HT1080 (cell line): ENCODE measurements at places on chromosomes 7 and 10. TPM values are rescaled to one million over a fixed set of nuclear protein-coding genes. Genes with fewer than 3 reads are reported as not detected.

The ABCB8 gene
- total RNA-seq = 29.4 and 37.0 TPM in 2 replicates

The LGI1 gene
- total RNA-seq = 0.02 TPM in 1 of 2 replicates, not detected in the other

The GDF2 gene
- not detected in 2 replicates for total RNA-seq

The KCNIP2 gene
- total RNA-seq = 1.2 TPM in 1 of 2 replicates, not detected in the other

The TUBAL3 gene
- not detected in 2 replicates for total RNA-seq

The SFMBT2 gene
- 1.9 and 2.4 TPM in 2 replicates for total RNA-seq

The FAM107B gene
- total RNA-seq = 9.8 and 11.2 TPM in 2 replicates

The DEPP1 gene
- 0.97 and 1.2 TPM in 2 replicates for total RNA-seq

The CYP3A5 gene
- 0.18 and 0.57 TPM in 2 replicates for total RNA-seq

GRCh38 chr10:105793071-105793470, 1152.0 kb downstream of the SORCS3 start:
- peak; percentile 97 for DNase-seq

GRCh38 chr10:51368943-51369342, 294.7 kb downstream of the PRKG1 start:
- DNase-seq = no peak

DNA sequence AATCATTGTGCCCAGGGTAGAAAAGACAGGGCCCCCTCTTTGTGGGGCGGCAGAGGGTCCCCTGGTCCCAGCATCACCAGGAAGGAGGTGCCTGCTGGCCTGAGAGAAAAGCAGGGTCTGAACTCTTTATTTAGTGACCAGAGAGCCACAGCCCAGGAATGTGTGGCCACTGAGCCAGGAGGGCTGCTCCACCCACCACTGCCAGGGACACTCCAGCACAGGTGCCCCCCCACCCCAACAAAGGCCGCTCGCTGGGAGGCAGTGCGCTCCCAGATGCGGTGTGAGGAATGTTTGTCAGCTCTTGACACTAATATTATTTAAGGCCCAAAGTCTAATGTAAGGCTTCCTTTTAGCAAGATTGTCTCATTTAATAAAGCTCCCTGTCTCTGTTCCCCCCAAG, 59.6 kb upstream of the ZMIZ1 start:
- no peak for DNase-seq

DNA sequence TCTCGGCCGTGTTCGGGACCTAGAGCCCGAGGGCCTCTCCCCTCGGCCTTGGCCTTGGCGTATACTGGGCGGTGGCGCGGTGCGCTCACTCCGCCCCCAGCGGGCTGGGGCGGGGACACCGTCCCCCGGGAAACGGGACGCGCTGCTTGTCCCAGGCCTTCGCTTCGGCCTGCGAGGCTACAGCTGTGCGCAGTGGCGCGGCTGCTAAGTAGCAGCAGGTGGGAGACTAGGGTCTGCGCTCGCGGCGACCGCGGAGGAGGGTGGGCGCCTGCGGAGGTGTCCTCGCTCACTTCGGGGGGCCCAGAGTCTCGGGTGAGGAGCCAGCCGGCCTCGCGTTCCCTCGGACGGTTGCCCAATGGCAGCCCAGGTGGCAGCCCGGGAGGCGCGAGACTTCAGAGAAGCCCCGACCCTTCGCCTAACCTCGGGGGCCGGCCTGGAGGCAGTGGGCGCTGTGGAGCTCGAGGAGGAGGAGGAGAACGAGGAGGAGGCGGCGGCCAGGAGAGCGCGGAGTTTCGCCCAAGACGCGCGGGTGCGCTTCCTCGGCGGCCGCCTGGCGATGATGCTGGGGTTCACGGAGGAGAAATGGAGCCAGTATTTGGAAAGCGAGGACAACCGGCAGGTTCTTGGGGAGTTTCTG, at the start of gene DNAH11:
Gene DNAH11 (plus strand): TSS at position 149 of the 637 bp plus-strand sequence. CDS start 207 bp downstream, at position 356.
- no peak for DNase-seq

- DNase-seq = no peak
Measured at GRCh38 chr10:70917635-70918034, 29.3 kb upstream of the PCBD1 start.

GRCh38 chr7:8442814-8443304, 9.4 kb downstream of the NXPH1 start:
- DNase-seq = peak; percentile 18

- DNase-seq = peak; percentile 2
Measured at GRCh38 chr10:90530521-90530920, 327.3 kb downstream of the HTR7 start.

DNA sequence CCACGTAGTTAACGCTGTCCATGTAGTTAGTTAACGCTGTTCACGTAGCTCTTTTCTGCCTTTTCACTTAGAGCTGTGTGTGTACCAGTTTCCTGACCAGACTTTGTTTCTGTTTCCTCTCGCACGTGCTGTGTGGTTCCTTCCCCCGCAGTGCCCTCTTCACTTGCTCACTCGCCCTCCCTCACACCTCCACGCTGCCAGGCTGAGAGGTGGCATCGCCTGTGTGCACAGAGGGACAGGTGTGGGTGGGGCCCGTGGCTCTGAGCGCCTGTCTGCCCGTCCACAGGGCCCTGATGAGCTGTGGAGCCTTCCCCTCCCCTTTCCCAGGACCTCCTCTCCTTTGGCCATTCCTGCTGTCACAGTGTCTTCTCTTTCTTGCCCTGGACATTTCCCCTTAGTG, 30.6 kb downstream of the WDR37 start:
- DNase-seq = no peak

GRCh38 chr10:97549587-97550322, 22.8 kb upstream of the ANKRD2 start:
- no peak for DNase-seq

DNA sequence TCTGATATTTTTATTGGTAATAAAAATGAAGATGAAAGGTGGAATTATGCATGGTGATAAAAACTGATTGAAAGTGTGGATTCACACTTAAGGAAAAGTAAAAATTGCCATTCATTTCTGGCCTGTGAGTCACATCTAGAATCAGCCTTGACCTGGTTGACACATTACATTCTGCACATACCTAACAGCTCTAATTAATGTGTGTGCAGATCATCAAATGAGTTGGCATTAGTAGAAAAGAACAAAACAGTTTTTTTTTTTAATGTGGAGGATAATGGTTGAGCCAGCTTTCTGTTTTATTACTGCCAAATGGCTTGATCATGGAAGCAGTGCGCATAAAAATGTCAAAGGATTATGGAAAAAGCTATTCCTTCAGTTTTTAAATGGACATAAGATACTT, 142.6 kb upstream of the TMEM196 start:
- DNase-seq = peak; percentile 49

DNA sequence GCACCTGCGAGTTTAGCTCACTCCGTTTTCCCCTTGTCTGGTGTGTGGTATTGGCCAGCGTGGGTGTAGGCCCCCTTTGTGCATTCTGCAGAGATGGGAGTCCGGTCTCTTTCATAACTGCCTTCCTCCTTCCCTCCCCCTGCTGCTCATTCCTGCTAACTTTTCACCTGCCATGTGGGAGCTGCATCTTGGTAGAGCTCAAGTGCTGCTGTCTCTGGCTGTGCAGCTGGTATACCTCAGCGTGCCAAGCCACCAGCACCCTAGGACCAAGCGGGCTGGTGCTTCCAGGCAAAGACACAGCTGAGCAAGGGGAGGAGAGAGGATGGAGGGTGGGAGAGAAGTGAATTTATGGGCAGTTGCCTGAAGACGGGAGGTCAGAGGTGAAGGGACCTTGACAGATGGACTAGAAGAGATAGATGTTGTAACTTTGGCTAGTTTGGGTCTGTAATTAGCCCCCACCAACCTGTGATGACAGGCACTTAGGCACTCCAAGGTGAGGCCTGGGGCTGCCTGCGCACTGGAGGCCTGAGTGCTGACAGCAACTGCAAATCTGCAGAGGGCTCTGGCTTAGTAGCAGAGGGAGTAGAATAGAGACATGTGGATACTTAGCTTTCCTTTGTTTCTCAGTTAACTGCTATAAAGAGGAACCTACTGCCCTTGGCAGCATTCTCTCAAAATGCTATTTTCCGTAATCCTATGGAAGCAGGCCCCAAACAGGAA, 148.8 kb upstream of the AGK start:
- DNase-seq = no peak

- no peak for DNase-seq
Measured at GRCh38 chr7:83130623-83131545, 31.8 kb downstream of the PCLO start.

- DNase-seq = no peak
Measured at GRCh38 chr10:123665491-123666286, 466 bp upstream of the GPR26 start.

DNA sequence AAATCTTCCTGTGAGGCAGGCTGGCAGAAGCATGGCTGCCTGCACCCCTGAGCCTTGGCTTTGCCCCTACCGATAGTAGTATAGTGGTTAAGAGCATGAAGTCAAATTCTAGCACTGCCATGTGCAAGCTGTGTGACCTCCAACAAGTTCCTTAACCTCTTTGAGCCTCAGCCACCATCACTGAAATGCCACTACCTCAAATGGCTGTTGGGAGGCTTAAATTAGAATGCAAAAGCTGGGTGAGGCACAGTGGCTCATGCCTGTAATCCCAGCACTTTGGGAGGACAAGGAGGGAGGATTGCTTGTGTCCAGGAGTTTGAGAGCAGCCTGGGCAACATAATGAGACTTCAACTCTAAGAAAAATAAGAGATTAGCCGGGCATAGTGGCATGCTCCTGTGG, 8.4 kb downstream of the SFRP5 start:
- no peak for DNase-seq

GRCh38 chr7:148708026-148708885, 9.6 kb downstream of the CUL1 start:
- DNase-seq = no peak

DNA sequence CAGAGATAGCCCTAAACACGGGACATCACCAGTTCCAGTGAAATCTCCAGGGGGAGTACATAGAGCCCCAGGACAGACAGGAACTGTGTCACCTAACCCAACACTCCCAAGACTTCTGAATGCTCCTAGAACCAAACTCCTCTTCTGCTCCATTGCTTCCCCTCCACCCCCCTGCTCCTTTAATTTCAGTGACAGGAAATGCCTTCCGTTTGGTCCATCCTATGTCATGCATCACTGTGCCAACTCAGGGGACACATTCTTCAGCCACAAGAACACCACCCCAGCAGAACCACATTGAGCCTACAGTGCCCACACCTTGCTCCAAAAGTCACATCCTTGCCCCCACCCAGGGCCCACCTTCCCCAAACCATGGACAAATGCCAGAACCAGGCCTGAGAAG, 100.5 kb downstream of the KCNMA1 start:
- DNase-seq = no peak

GRCh38 chr10:126171555-126171954, 216.7 kb downstream of the ADAM12 start:
- peak; percentile 59 for DNase-seq

DNA sequence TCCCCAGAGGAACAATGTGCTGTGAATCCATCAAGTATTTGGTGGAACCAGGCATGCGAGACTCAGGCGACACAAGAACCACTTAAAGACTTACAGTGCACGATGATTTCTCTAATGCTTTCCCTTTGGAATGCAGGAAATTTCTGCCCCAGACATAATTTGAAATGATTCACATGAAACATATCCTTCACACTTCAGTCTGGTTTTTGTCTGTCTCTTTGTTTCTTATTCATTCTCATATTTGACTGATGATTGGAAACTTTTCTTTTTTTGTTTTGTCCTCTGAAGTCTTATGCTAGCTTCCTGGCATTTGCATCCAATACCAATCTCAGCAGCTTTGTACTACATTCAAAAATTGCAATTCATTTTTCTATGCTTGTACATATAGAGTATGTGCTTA, 502.8 kb downstream of the PHTF2 start:
- no peak for DNase-seq

GRCh38 chr7:2384354-2385243, 18.8 kb upstream of the CHST12 start:
- no peak for DNase-seq

DNA sequence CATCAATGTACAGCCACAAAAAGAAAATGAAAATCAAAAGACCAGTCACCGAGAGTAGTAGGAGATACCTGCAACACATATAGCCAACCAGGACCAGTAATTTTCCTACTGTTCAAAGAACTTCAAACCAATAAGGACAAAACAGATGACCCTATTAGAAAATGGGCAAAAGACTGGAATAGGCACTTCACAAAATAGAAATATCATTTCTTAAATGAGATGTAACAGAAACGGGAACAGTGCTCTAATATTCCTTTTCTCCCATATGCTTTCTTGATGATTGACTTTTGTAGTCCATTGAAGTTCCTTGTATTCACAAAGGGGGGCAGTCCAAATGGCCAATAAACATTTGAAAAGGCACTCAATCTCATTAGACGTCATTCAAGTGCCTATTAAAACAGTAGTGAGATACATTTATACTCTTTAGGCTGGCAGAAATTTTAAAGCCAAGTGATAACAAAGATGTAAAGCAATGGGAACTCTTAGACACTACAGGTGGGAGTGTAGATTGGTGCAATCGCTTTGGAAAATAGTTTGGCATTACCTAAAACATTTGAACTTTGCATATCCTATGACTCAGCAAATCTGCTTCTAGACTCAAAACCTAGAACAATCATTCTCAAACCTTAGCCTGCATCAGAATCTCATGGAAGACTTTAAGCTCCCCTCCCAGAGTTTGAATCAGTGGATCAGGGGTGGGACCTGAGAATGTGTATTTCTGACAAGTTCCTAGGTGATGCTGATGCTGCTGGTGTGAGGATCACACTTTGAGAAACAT, 24.3 kb upstream of the FOXK1 start:
- DNase-seq = no peak

GRCh38 chr7:151330661-151331060, 11.0 kb upstream of the NUB1 start:
- no peak for DNase-seq

- DNase-seq = no peak
Measured at GRCh38 chr7:80675090-80675489, 36.6 kb downstream of the CD36 start.

- no peak for DNase-seq
Measured at GRCh38 chr7:100540073-100540723, 1.2 kb downstream of the AGFG2 start.

- DNase-seq = no peak
Measured at GRCh38 chr10:10676972-10677371, 340.7 kb upstream of the CELF2 start.

DNA sequence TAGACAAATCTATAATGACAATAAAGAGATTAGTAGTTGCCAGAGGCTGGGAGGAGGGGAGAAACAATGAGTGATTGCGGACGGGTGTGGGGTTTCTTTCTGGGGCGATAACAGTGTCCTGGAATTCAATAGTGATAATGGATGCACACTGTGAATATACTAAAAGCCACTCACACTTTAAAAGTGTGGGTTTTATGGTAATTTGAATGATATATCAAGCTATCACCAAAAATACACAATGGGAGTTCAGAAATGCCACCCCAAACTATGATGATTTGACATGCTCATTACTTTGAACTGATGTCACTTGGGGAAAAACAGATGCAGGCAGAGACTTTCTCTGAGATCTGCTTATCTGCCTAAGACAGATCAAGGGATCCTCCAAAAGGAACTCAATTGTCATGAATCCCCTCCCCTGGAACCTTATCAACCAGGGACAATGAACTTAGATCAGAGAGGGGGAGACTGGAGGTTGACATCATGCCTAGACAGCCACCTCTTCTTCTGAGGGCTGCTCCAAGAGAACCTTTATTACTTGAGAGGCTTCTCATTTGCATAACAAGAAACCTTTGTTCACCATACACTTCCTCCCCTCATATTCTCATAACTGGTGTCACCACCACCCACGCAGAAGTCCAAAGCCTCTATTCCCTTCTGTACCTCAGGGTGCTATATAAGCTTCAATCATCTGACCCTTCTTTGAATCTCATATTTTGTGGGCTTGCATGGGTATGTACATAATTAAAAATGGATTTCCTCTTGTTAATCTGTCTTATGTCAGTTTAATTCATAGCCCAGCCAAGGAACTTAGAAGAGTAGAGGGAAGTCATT, 14.8 kb upstream of the ZC3HAV1 start:
- no peak for DNase-seq
